ENCODE measurements at places on chromosomes 5 and 9.

DNA sequence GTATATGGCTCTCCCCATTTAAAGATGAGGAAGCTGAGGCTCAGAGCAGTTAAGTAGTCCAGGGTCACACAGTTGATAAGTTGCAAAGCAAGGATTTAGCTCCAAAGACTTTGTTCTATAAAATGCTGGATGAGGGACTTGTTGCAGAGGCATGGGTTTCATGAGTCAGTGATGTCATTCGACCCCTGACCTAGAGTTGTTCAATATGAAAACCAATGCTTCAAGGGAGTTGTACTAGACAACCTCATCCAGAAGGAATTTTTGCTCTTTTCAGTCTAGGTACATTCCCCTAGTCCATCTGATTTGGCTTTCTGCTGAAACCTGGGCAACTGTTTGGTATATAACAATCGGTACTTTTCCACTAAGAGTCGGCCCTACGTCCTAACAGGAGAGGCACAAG is 550.4 kb downstream of the EBF1 start:
- no peak for DNase-seq

GRCh38 chr5:76038212-76038611 is 45.0 kb upstream of the SV2C start:
- no peak for DNase-seq

DNA sequence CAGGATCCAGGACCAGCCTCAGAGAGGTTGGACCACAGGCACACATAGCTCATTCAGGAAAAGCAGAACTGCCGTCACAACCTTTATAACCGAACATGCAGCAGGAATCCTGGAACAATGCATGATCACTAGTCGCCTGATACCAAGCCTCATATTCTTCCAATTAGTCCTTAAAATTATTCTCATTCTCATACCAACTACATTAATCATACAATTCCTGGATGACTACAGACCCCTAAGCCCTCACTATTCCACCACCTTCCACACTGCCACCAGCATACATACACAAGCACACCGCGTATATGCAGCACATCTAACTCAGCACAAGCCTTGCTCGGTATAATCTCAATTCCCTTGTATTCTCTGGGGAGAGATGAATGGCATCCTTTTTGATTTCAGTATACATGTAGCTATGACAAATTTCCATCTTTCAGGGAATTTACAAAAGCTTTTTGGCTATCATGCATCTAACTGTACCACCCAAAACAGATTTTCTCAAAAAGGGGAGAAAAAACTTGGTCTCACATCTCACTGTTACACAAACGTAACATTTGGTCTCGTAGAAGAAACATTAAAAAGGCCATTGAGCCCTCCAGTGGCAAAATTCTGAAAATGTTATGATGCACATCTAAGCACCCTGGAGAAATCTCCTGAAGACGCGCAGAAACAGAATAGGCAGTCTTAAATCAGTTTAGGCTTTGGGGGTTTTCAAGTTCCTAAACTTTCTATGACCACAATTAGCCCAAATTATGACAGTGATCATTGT is 46.2 kb downstream of the MCTP1 start:
- no peak for DNase-seq

- DNase-seq = no peak
Observed at GRCh38 chr9:88538311-88539085, 3.5 kb downstream of the NXNL2 start.

GRCh38 chr9:26394025-26394424 is 498.6 kb downstream of the CAAP1 start:
- no peak for DNase-seq

DNA sequence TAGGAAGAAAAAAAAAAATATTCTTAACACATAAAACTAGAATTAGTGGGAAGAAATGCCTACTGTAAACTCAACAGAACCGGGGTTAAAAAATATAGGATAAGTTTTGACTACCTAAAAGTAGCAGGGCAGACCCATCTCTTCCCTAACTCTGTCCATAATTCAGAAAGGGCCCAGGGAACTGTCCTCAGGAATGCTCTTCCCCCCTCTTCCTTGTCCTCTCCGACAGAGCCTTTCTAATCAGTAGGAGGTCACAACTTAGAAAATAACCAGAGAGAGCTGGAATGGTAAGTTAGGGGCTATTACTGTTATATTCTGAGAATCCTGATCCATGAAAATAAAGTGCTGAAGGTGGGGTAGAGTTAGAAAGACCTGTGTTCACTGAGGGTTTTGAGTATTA is 22.2 kb downstream of the PIK3R1 start:
- no peak for DNase-seq

DNA sequence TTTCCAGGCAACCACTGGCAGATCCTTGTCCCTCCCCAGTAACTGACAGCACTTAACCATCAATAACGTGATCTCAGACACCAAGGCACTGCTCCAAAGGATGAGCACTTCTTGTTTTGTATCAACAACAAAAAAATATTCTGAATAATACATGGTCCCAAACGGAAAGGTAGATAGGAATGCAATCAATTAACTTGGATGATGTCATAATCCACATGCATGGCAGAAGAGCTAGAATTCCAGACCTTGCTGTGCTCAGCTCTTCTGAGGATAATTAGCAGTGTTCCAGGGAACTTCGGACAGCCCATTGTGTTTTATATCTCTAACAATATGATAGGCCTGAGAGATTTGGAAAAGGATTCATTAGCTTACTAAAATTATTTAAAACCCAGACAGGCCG is 288.4 kb upstream of the PCSK5 start:
- no peak for DNase-seq

DNA sequence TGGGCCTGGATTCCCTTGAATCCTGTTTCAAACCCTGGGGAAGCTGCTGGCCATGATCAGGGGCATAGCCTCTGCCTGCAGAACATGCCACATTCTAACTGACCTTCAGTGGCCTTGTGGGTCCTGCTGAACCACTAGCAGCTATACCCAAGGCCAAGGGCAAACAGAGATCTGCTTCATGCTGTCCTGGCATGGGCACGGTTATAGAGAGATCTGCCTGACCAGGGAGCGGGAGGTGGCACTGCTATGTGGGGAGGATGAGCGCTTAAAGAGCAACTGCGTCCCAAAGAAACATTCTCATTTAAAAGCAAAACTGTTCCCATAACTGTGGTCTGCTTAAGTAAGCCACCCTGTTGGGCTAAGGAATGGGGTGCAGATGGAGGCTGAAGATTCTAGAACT is 36.5 kb upstream of the SYNPO start:
- DNase-seq = no peak

- no peak for DNase-seq
Observed at GRCh38 chr5:38342261-38342660, 83.9 kb downstream of the EGFLAM start.

DNA sequence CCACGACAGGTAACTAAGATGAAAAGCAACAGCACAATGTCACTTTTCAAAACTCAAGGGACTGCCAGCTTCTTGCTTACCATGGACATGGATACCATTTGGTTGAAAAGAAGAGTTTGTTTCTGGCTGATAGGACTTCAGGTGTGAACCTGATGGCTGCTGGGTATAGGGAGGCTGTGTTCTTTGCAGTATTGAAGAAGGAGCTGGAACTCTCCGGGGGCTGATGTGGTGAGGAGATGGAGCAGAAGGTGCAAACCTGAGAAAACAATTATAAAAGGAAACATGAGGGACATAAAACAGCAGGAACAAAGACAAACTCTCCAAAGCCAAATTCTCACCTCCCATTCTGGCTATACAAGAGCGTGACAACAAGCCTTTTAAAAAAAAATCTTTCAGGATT is 330.1 kb upstream of the RFX3 start:
- DNase-seq = no peak

DNA sequence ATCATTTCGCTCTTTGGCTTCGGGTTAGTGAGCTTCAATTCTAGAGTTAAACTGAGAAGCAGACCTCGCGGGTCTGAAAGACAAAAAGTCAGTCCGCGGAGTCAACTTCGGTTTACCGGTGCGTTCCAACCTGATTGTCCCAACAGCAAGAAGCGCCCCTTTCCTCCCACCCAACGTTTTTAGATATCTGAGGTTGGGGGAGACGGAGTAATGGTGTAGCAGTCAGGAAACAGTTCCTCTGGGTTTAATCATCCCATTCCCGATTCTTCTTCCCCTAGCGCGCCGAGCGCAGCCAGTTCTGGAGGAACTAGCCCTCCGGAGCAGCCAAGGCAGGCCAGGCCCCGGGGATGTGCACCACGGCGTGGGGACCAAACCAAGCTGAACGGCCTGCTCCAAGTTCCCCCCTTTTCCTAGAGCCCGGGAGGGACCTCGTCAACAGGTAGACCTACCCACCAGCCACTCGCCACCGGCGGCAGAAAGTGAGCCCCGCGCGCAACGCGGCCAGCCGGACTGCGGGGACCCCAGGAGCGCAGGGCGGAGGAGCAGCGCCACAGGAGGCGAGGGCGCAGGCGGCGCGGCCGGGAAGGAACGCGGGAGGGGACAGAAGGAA is 622 bp upstream of the ISL1 start:
- DNase-seq = no peak

DNA sequence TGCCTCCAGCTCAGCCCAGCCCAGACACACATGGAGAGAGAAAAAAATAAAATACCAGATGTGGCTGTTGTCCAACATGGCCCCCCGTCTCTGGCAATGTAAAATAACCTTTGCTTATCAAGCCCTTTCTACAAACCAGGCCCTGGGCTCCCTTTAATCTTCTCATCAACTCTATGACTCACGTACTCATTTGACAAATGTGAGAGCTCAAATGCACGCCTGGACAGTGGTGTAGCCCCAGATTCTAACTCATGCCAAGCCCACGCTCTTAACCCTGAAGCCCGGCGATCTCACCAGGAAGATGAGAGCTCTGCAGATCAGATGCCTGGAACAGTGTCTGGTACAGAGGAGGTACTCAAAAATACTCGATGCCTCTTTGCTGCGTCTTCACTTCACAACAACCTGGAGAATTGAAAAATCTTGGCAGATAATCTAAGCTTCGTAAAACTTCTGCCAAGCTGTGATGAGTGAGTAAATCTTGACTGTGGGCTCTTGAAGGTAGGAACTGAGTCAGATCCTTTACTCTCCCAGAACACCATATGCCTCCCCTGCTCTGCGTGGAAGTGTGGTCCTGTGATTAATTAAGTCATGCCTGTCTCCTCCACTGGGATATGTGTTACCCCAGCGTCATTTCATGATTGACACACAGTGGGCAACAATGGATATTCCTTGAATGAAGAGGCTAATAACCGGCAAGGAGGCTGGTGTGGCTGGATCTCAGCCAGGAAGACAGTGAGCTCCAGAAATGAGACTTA is 102.0 kb upstream of the FSTL4 start:
- no peak for DNase-seq

- DNase-seq = no peak
Observed at GRCh38 chr9:27394154-27394825, 97.3 kb upstream of the EQTN start.

GRCh38 chr5:120535900-120536299 is 71.8 kb downstream of the PRR16 start:
- DNase-seq = no peak

GRCh38 chr9:121901616-121902015 is 191.5 kb downstream of the TTLL11 start:
- DNase-seq = no peak

DNA sequence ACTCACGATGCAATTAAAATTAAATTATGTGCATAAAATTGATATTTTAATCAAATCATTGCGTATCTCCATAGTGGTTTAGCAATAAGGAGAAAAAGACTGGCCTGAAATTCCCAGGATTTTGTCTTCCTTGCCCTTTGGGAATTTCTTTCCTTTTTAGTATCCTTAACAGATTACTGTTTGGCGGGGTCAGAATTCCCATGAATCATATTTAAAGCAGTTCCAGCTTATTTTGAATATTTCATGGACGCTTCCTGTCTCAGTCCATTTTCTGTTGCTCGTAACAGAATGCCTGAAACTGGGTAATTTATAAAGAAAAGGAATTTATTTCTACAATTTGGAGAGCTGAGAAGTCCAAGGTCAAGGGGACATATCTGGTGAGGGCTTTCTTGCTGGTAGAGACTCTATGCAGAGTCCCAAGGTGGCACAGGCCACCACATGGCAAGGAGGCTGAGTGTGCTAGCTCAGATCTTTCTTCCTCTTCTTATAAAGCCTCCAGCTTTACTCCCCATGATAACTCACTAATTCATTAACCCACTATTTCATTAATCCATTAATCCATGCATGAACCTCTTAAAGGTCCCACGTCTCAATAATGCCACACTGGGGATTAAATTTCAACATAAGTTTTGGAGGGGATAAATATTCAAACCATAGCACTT is 37.8 kb downstream of the CDH6 start:
- DNase-seq = no peak

- no peak for DNase-seq
Observed at GRCh38 chr5:54985301-54986268, at the start of gene ESM1. TSS of gene ESM1 (minus strand) at chr5:54985593. CDS start at chr5:54985517, 76 bp downstream.

DNA sequence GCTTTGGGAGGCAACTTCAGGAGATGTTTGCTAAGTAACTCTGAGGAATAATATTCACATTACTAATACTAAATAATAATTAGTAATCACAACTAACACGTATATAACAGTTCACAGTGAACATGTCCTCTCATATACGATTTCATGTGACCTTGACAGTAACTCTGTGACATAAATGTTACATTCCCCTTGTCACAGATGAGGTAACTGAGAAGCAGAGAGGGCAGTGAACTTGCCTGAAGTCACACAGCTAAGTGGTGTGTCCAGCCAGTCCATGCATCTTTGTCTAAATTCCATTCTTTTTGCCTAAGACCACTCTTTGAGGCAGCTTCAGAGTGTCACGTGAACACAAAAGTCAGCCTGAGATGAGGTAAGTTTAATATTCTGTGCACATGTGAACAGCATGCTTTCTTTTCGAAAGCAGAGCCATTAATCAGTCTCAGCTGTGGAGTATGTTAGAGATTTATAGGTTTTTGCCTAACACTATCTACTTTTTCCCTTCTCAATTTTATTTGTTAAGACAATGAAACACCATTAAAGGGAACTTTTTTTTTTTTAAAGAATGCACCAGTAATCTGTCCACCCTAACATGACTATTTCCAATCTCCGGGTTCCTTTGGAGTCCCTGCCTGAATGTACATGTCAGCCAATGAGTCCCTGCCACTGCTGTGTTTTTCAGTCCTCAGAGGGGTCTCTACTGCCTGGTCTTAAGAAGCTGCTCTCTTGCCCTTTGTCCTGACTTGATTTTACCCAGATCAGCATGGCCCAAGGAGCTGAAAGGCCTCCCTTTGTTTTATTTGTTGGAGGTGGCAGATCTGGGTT is 43.5 kb downstream of the SH3PXD2B start:
- no peak for DNase-seq

DNA sequence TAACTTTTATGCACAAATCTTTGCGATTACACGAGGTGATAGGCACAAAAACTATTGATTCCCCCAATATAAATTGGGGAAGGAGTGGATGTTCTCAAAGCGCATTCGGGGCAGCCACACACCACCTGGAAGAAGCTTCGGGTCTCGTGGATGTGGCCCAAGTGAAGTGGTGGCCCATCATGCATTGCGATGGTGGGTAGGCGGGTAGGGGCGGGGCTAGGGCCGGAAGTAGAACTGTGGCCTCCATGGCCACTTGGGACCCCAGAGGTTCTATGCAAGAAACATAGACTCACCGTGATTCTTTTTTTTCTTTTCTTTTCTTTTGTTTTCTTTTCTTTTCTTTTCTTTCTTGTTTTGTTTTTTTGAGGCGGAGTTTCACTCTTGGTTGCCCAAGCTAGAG is 86.4 kb upstream of the SLC44A1 start:
- DNase-seq = no peak
